Thymus (tissue), 14 donors: ENCODE measurements at places on chromosomes 1 and 21. TPM values are rescaled to one million over a fixed set of nuclear protein-coding genes. Genes with fewer than 3 reads are reported as not detected.

DMBX1 gene
- total RNA-seq, result 0.05 TPM

PER3 gene
- 1.5 TPM for total RNA-seq

GLRX2 gene
- total RNA-seq, result 6.5 TPM

DNA sequence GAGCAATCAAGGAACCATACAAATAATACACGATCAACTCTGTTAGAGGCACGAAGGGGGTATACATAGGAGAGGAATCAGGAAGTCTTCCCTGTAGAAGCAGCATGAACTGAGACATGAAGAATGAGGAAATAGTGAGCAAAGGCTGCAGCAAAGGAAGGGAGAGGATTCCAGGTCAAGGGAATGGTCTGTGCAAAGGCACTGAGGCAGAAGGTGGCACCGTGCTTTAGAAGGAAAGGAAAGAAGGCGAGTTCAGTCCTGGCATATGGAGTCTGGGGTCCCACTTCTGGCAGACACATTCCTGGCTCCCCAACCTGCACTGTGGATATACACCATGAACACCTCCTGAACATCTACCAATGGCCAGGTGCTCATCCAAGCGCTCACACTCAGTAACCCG lies 56.1 kb downstream of the GLIS1 start:
- no peak overlapping the region for H3K27ac ChIP-seq
- H3K4me3 ChIP-seq, result no peak overlapping the region
- H3K36me3 ChIP-seq, result no peaks in the 10 kb centered on the region

DNA sequence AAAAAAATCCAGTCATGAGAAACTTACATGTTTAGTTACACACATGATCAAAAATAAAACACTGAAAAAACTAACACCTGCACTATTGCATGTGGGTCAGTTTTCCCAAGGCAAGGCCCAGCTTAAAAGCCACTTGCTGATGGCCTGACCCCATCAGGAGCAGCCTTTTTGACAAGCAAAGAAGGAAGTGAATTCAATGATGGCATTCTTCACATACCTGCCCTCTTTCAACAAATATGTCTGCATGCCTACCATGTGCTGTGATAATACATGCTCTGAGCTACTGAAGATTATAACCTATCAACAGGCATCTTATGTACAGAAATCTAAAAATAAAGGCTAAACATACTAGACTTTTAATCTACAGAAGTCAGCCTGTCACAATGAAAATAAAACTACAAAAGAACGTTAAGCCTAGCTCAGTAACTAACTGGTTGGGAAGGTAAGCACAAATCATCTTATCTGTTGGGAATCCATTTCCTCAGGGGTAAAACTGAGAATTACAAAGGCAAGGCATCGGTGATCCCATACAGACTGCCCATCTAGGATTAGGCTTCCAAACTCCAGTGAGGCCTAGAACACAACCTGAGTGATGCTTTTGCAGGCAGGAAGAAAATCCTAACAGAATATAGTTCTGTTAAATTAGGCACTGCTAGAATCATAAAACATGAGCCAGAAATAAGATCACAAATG lies 14.5 kb downstream of the SORT1 start:
- H3K4me3 ChIP-seq, result no peak overlapping the region
- H3K27ac ChIP-seq, result no peak overlapping the region
- H3K27me3 ChIP-seq, result no peaks in the 10 kb centered on the region

GRCh38 chr1:84409888-84410287 lies 11.6 kb downstream of the DNASE2B start:
- H3K4me1 ChIP-seq, result no peaks in the 10 kb centered on the region
- no peaks in the 10 kb centered on the region for H3K36me3 ChIP-seq
- no peak overlapping the region for H3K4me3 ChIP-seq
- no peak for DNase-seq
- no peak overlapping the region for H3K27ac ChIP-seq

DNA sequence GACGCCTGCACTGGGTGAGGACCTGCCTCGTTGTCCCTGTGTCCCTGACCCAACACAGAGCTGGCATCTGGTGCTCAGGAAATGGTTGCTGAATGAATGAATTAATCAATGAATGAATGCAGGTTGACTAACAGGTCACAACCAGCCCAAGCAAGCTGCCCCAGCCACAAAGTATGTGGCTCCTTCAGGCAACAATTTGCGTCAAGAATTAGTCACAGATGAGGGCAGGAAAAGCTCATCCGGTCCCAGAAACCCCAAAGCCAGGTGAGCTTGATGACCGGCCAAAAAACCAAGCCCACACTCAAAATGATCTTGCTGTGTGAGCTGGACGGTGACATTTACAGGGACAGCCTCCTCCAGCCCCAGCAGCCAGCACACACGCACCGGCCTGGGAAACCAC lies 40.6 kb upstream of the GPR153 start:
- DNase-seq, result no peak
- H3K36me3 ChIP-seq, result no peaks in the 10 kb centered on the region
- H3K27ac ChIP-seq, result no peak overlapping the region
- H3K4me3 ChIP-seq, result no peak overlapping the region
- H3K27me3 ChIP-seq, result no peaks in the 10 kb centered on the region
- H3K4me1 ChIP-seq, result no peaks in the 10 kb centered on the region

DNA sequence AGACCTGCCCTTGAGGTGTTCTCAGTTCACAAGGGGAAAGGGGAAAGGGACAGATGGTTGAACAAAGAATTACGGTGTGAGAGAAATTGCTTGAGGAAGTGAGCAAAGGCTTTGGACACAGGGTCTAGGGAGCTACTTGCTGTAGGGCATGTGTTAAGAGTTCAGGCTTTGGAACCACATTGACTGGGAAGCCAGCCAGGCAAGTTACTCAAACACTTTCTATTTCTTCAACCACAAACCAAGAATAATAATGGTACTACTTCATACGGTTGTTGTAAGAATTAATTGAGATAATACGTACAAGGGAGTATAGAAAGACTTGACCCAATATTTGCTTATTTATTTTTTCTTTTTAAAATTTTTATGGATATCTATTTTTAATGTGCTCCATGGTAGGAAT lies 26.6 kb downstream of the AK4 start:
- H3K4me3 ChIP-seq, result no peak overlapping the region
- H3K27ac ChIP-seq, result no peak overlapping the region
- H3K4me1 ChIP-seq, result peaks cover 3% of the 10 kb centered on the region

DNA sequence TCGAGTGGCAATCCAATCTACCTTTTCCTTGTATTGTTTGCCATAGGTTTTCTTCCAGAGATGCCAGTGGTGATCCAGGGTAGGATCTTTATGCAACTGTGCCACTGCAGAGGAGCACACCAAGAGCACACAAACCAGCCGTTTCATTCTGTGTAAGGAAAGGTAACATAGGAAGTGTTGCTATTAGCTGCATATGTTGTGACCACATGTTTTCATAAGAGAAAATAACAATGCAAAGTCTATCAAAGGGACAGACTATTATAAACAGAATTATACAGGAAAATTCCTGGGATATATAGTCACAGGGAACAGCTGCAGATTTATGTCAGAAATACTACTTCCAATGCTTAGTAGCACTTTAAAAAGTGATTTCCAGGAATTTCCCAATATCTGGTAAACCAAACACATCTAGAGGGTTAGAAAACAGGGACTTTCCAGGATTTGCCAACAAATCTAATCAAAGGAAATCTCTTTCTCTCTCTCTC lies 919 bp downstream of the CTSS start:
- peaks cover 4% of the 10 kb centered on the region for H3K36me3 ChIP-seq
- DNase-seq, result no peak
- no peaks in the 10 kb centered on the region for H3K4me1 ChIP-seq
- no peaks in the 10 kb centered on the region for H3K27me3 ChIP-seq
- H3K27ac ChIP-seq, result peak overlapping the region; percentile 65

DNA sequence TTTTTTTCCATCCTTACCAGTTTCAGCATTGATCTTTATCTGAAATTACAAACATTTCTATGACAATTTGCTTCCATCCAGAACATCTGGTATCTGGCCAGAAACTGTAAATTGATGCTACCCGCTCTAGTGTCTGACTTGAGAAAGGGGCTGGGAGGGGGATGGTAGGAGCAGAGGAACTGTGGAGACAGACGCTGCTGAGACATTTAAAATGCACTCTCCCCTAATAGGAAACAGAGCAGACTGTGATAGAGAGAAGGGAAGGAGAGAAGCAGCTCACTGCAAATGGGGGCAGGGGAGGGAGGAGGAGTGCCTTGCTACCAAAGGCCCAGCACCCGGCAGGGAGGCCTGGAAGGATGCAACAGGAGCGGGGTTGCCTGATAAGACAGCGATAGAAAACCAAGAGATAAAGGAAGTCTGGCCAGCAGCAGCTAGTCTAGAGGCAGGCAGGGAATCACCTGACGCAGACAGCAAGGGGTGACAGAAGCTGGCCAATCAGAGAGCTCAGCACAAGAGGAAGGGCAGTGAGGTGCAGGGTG lies 195.5 kb upstream of the NFIA start:
- DNase-seq, result no peak
- no peaks in the 10 kb centered on the region for H3K36me3 ChIP-seq
- H3K27ac ChIP-seq, result no peak overlapping the region
- H3K4me3 ChIP-seq, result no peak overlapping the region
- no peaks in the 10 kb centered on the region for H3K27me3 ChIP-seq

DNA sequence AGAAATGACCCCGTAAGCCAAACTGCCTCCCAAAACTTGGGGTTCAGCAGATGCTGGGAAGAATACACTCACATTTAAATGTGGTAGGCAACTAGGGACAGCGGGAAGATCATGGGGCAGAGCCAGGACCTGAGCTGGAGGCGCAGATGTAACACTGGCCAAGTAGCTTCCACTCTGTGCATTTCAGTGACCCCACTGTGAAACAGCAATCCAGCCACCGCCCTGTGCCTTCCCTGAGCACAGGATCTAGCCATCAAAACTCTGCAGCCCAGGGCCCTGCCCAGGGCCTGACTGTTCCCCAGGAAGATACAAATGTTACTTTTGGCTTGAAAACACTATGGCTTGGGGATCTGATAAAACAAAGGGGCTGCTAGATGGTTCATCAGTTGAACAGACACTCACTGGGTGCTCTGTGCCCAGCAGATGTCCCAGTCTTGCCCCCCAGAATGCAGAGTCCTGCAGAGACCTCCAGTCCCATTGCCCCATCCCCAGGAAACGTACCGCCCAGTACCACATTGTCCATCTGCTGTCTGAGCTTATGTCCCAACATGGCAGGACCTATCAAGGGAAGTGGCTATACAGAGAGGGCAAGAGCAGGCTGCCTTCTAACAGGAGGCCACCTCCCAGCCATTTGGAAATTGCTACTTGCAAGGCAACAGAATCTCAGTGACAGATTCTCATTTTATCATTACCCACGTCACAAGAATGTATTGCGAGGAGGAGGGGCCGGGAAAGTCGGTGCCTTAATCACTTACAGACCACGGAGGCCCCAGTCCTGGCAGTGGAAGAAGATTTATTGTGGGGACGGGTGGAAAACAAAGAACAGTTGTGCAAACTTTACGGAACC lies 124.0 kb downstream of the DMRTB1 start:
- no peaks in the 10 kb centered on the region for H3K36me3 ChIP-seq
- no peak overlapping the region for H3K27ac ChIP-seq
- H3K4me3 ChIP-seq, result no peak overlapping the region
- peaks cover 55% of the 10 kb centered on the region for H3K4me1 ChIP-seq

- peaks cover 5% of the 10 kb centered on the region for H3K36me3 ChIP-seq
- H3K4me3 ChIP-seq, result no peak overlapping the region
- H3K27me3 ChIP-seq, result no peaks in the 10 kb centered on the region
- H3K27ac ChIP-seq, result no peak overlapping the region
These were observed 19.5 kb downstream of the XKR8 start for GRCh38 chr1:27979151-27979858.

DNA sequence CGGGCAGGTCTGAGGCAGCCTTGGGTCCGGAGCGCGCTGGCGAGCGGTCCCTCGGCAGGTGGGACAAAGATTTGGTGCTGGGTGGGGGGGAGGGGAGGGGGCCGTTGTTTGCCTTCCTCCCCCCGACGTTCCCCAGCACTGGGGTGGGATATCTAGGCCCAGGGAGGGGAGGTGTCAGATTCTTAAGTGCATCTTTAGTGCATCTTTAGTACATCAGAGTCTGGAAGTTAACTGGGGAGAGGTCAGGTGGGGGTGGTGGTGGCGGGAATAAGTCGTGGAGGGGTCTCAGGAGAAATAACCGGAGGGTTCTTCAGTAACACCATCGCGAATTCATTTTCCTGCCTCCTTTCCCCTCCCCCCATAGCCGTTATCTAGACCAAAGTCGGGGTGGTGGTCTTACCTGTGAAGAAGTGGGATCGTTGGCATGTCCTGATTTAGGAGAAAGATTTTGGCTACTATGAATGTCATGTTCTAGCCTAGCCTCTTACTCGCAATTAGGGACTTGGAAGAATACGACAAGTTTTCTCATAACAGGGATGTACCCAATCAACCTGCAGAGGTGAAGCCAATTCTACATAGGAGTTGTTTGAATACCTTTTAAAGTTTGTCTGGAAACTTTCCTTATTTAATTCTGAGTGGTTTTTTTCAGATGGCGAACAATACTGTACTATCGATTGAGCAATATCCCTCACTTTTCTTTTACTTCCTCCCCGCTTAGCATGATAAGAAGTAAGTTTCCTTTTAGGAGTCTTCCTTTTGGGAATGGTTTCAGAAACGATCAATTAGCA lies 886 bp downstream of the ZMYM4 start:
- H3K27ac ChIP-seq, result peak overlapping the region; percentile 90
- H3K4me3 ChIP-seq, result peak overlapping the region; percentile 100
- H3K4me1 ChIP-seq, result peaks cover 7% of the 10 kb centered on the region
- H3K36me3 ChIP-seq, result no peaks in the 10 kb centered on the region
- DNase-seq, result no peak
- H3K27me3 ChIP-seq, result no peaks in the 10 kb centered on the region

GRCh38 chr1:87949711-87950110 lies 621.0 kb downstream of the LMO4 start:
- no peaks in the 10 kb centered on the region for H3K36me3 ChIP-seq
- no peaks in the 10 kb centered on the region for H3K27me3 ChIP-seq
- peaks cover 3% of the 10 kb centered on the region for H3K4me1 ChIP-seq
- H3K27ac ChIP-seq, result no peak overlapping the region
- H3K4me3 ChIP-seq, result no peak overlapping the region

DNA sequence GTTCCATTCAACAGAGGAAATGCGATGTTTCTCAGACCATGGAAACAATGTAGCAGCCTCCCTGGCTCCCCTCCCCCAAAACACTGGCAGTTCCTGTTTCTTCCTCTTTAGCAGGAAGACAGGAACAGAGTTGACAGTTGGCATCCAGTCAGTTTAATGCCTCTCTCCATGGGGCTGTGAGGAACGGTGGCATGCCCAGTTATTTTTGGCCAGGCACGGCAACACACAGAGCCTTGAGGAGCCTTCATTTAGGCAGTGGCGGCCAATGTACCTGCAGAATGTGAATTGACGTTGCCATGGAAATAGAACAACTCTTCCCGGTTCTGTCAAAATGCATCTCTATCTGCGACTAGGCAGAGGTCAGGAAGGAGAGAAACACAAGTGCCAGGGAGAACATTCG lies 330.6 kb downstream of the DSCAM start:
- no peak overlapping the region for H3K27ac ChIP-seq
- no peaks in the 10 kb centered on the region for H3K4me1 ChIP-seq
- H3K27me3 ChIP-seq, result no peaks in the 10 kb centered on the region
- no peak overlapping the region for H3K4me3 ChIP-seq
- no peaks in the 10 kb centered on the region for H3K36me3 ChIP-seq

DNA sequence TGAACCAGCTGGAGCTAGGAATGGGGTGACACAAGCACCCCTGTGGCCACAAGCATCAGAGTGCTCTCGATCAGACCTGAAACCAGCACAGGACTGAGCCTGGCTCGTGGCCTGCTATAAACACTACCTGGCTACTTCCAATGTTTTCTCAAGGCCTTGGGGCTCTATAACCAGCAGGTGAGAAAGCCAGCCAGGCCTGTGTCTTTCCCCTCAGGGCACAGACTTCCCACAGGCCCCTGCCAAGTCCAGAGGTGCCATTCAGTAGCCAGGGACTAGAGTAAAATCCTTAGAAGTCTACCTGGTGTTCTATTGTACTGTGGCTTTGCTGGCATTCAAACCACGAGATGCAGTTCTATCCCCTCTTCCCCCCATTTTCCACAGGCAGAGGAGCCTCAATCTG lies 22.6 kb downstream of the OR2G3 start:
- no peaks in the 10 kb centered on the region for H3K4me1 ChIP-seq
- no peak overlapping the region for H3K27ac ChIP-seq
- H3K27me3 ChIP-seq, result no peaks in the 10 kb centered on the region
- H3K36me3 ChIP-seq, result no peaks in the 10 kb centered on the region
